ENCODE measurements at places on chromosomes 2 and 18. TPM values are rescaled to one million over a fixed set of nuclear protein-coding genes. Genes with fewer than 3 reads are reported as not detected.

The KCNF1 gene
- total RNA-seq = not detected

The ALKAL2 gene
- total RNA-seq = 164 TPM

DNA sequence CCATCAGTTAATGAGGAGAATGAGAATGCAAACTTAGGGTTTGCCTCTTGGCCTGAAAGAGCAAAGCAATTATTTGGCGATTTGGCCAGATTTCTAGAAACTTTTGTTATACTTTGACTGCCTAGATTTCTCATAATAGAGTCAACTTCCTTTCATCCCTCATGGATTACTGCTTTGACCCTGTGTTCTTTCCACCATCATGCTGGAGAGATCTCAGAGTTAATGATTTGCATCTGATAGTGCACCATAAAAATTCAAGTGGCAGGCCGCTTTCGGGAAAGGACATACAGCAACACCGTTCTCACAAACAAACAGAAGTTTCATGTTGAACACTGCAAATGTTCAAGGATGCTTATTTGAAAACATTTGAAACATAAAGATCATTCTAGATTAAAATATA is 143.7 kb upstream of the ZFP36L2 start:
- DNase-seq = no peak

GRCh38 chr2:148201075-148202004 is 180.4 kb downstream of the MBD5 start:
- DNase-seq = peak; percentile 77

- no peak for DNase-seq
These were observed 199.3 kb downstream of the RNF144A start for GRCh38 chr2:7116511-7116910.

The SLC38A11 gene
- total RNA-seq = 0.18 TPM

GRCh38 chr18:69998523-69998987 is 50.9 kb upstream of the CD226 start:
- DNase-seq = no peak

GRCh38 chr18:77314511-77314910 is 64.9 kb downstream of the GALR1 start:
- DNase-seq = no peak

DNA sequence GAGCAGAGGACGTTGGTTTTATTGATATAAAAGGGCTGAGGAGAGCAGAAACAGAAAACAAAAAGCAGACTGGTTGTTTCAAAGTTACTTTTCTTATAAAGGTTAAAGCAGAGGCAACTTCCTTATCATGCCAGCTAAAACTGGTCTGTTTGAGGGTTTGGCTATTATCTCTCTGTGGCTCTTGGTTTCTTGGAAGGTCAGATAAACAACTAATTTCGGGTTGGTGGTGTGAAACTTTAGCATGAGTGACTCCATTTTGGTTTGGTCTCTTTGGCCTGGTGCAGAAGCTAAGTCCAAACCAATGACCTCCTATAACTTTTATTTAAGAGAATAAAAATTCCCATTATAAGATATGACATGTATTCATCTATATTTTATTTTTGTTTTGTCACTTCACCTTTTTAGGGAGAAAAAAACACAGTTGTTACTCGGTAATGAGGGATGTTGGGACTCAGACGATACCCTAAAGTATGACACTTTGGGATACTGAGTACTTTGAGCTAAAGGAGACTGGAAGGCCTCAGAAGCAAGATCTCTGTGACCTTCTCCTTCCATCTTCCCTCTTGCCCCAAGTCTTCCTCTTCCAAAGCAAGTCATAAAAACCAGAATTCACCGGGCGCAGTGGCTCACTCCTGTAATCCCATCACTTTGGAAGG is 23.3 kb downstream of the TNFAIP6 start:
- DNase-seq = no peak

DNA sequence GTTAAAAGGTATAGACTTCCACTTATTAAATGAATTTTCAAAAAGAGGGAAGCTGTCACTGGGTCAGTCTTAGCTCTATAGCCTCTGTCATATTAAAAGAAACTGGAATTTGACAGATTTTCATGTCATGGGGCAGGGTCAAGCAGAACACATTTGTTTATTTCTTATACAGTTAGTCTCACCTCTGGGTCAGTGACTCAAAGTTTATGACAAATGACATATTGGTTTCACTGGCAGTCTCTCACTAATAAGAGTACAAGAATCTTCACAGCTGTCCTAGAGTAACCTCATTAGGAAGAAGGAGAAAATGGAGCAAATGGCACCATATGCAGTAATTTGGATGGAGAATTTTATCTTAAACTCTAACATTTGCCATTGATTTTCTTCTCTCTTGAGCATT is 63.2 kb downstream of the MBD2 start:
- no peak for DNase-seq

The TRABD2A gene
- total RNA-seq = 1.2 TPM

- no peak for DNase-seq
These were observed 149.2 kb downstream of the FAM210A start for GRCh38 chr18:13577091-13577697.

- DNase-seq = no peak
These were observed 77.3 kb downstream of the KLHL14 start for GRCh38 chr18:32695534-32695933.

The PROKR1 gene
- not detected for total RNA-seq

The SGPP2 gene
- total RNA-seq = not detected

DNA sequence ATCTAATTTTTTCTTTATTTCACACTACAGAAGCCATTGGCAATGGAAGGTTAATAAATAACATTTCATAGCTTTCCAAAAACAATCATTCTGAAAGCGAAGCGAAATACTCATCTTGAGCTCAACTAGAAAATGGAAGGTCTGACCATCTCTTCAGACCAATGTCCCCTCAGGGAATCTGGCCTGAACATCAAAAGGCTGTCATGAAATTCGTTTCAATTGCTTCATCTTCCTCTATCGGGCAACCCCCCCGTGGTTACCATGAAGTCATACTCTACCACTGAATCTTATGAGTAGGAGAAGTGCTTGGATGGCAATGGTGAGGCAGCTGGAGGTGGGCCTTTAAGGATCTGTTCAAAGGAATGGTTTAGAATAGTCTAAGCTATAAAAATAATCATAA is 22.9 kb upstream of the CYTIP start:
- no peak for DNase-seq

GRCh38 chr18:79451237-79452125 is 55.8 kb downstream of the NFATC1 start:
- DNase-seq = no peak

GRCh38 chr2:197001921-197002320 is 75.4 kb upstream of the PGAP1 start:
- no peak for DNase-seq

The PRKD3 gene
- total RNA-seq = 43.8 TPM

DNA sequence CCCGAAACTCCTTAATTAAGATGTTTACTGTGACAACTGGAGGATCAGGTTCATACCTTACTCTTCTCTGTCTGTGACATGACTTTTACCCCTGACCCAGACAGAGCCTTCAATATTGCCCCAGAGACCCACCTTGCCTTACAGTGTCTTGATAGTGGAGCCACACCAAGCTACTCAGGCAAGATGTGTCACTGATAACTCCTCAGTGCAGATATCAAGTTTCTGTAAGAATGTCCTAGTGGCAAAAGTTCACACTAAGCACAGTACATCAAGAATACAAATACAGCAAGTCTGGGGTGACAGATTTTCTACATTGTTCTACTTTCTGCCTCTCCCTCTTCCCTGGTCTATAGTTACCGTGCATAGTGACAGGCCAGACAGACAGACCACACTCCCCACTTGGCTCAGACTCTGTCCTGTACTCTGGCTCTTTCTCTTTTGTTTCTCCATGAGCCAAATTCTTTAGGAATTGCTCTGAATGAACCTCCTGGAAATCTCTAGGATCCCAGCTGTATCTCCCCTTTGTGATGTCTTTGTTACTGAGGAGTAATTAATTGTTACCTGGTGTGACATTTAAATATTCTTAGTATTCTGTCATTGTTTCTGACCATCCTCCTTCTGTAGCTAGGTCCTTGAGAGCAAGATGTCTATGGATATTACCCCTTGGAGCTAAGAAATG is 24.1 kb upstream of the APOB start:
- no peak for DNase-seq

DNA sequence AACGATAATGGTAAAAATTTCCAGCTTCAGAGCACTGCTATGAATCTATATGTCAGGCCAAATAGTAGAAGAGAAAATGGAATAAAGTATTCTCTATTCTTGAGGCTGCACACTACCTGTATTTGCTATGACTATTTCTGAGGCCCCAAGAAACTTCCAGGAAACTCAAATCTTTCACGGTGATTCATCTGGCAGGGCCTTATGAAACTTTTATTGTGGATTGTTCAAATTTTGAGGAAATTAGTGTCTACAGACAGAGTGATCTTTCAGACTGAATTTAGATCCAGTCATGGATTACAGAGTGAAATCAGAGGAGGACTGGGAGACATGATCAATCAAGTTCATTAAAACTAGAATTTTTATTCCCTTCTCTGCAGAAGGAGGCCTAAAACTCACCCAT is 4.1 kb upstream of the VSNL1 start:
- no peak for DNase-seq

DNA sequence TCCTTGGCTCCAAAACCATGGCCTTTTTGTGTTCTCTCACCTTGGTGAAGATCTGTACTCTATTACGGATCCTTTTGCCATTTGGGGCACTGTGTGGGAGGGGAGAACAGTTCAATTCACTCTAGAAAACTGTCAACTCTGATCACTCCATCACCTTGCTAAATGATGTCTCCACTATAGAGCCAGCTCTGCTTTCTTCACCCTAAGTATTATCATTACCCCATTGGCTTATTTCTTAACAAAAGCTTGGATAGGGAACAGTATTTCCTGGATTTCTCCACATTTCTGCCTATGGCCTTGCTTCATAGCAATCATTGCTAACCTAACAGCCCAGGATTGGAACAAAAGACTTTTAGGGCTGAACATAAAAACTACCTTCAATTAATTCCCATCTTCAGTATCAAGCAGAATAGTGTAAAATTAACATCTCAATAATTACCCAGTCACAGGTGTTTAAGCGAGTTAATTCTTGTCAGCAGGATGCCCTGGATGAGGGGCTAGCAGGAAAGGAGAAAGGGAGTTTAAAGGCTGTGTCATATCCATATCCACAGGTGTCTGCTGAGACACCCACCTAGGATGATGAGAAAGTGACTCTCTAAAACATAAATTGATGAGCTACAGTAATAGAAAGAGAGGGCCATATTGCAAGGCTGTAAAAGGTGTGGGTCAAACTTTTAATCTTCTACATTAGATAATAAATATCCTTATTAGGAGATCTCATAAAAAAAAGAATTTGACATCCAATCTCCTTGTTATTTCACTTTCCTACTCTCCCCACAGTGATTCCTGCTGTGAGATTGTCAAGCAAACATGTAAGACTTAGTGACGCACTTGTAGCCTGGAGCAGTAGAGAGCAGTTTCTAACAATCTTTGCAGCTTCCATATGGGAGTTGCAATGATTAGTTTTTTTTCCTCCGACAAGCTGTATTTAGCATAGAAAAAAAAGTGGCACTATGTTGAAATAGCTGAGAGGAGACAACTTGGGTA is 589.5 kb upstream of the NXPH2 start:
- no peak for DNase-seq

DNA sequence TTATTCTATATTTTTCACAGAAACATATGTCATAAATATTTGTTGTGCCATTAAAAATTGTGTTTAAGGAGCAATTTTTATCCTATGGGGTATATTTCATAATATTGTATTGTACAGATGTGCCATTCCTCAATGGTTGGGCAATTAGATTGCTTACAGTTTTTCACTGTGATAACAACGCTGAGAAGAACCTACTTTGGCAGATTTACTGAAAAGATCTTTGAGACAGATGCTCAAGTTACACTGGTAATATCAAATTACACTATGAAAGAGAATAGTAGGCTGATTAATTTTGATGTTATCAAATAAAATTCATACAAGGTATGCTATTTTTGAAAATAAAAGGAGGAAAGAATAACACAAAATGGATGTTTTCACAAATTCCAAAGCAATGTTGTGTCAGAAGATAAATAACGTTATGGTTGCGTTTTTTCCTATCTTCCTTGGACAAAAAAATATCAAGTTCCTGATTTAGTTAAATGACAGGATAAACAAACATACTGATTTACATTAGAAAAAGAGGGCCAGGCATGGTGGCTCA is 335.1 kb upstream of the ZNF521 start:
- DNase-seq = no peak

DNA sequence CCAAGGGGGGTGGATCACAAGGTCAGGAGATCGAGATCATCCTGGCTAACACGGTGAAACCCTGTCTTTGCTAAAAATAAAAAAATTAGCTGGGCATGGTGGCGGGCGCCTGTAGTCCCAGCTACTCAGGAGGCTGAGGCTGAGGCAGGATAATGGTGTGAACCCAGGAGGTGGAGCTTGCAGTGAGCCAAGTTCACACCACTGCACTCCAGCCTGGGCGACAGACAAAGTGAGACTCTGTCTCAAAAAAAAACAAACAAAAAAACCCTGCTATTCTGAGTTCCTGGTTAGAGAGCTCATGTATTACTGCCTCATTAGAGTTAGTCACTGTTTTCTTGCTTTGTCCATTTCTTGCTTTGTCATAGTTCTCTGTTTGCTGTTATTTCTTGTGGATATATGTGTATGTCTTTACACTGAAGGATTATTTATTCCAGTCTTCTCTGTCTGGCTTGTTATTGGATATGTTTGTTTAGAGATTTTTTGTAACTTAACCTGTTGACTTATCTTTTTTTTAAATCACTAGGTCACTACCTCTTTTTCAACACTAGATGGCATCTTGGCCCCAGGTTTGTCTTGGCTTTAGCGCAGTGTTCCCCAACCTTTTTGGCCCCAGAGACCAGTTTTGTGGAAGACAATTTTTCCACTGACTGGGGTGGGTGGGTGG is 17.0 kb downstream of the TTLL4 start:
- no peak for DNase-seq

GRCh38 chr2:83022631-83023210 is 1436.4 kb downstream of the SUCLG1 start:
- no peak for DNase-seq

- DNase-seq = no peak
These were observed 13.0 kb upstream of the TYMS start for GRCh38 chr18:644395-645004.

DNA sequence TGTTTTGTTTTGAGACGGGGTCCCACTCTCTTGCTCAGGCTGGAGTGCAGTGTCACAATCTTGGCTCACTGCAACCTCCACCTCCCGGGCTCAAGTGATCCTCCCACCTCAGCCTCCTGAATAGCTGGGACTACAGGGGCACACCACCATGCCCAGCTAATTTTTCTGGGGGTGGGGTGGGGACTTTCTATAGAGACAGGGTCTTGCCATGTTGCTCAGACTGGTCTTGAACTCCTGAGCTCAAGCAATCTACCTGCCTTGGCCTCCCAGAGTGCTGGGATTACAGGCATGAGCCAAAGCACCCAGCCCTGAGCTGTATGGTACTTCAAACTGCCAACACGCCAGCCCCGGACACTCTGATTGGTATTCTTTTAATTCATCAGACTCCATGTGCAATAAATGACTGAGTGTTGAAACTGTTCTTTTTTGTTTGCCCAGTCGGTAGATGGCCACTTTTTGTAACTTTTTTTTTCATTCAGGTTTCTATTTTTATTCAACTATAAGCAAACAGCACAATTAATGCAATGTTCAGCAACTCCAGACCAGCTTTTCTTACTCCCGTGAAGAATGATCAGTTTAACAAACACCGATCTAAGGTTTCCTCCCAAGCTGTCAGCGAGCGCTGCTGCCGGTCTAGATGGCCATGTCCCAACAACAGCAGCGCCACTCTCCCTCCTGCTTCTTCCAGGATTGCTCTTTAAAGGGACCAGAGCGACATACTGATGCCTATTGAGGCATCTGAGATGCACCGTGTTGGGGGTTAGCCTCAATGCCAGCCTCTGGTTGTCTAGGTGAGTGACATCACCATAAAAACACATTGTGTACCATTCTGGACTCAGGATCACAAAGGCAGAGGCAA is 12.5 kb upstream of the TGOLN2 start:
- no peak for DNase-seq
